ENCODE measurements at places on chromosomes 11 and 22.

DNA sequence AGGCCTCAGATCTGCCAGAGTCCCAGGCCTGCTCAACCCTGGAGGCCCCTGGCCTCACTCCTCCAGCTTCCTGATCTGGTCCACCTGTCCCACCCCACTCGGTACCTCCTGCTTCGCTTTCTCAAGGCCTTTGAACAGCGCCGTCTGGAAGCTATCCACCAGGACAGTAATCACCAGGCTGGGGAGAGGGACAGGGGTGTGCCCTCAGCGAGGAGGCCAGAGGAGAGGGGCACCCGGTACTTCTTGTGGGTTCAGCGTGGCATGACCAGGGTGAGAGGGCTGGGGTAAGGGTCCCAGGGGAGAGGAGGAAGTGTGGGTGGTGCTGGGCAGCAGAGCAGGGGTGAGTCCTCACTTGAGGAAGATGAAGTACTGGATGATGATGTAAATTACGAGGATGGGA, 6.1 kb downstream of the CATSPER1 start:
- no peak for DNase-seq

DNA sequence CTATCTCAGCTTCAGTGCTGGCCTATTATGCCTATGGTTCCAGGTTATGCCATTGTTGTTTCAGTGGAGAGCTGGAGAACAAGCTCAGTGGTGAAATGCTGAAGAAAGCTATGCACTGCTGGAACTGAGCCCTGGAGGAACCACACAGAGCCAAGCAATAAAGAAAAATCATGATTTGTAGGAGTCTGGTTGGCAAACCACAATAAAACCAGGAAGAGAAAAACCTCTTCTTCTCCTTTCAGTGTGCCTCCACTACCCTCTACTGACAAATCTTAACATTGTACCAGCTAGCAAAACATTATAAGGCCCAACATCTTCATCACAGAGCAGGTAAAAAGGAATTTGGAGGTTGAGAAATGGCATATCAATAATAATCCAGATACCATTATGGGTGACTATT, 5.3 kb downstream of the OR51F2 start:
- no peak for DNase-seq

DNA sequence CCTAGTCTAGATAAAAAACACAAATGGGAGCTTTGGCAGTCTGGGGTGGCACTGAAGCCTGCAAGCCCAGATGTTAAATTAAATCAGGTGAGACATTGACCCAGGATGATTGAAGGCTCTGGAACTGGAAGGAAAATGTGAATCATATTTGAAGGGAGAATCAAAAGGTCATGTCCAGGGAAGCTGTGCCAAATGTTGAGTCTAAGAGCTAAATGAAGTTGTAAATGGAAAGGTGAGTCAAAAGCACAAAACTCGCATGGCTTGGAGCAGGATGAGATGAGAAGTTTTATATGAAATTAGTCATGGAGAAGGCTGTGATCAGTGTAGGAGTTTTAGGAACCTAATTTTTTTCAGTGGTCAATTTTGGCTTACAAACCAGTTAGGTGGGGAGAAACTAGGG, 301.1 kb downstream of the BLID start:
- DNase-seq = no peak

DNA sequence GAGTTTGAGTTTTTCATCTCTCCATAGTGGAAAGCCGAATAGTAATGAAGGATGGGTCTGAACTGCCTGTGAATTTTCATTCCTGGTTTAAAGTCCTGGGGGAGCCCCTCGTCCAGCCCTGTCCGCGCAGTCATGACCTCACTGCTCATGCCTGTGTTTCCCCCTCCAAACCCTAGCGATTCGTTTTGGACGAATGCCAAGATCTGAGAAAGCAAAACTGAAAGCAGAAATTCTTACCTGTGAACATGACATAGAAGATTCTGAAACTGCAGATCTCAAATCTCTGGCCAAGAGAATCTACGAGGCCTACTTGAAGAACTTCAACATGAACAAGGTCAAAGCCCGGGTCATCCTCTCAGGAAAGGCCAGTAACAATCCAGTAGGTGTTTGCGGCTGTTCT, 30.5 kb downstream of the CDPF1 start:
- no peak for DNase-seq

DNA sequence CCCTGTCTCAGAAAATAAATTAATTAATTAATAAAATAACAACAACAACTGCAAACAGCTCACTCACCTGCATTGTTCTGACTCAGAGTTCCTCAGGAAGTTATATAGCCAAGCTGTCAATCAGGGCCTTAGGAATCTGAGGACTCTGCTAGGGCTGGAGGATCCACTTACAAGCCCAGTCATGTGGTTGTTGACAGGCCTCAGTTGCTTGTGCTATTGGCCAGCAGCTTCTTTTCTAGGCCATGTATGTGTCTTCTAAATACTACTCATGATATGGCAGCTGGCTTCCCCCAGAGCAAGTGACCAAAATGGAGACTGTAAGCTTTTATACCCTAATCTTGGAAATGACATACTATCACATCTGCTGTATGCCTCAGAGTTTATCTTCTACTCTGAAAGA, 20.8 kb upstream of the ATP5MG start:
- DNase-seq = no peak

- DNase-seq = no peak
These were observed 696.7 kb upstream of the CCDC90B start for GRCh38 chr11:83982825-83983224.

- DNase-seq = no peak
These were observed 3.2 kb upstream of the KCNE3 start for GRCh38 chr11:74470526-74470925.

GRCh38 chr11:94310191-94310875, 6.0 kb downstream of the IZUMO1R start:
- no peak for DNase-seq

DNA sequence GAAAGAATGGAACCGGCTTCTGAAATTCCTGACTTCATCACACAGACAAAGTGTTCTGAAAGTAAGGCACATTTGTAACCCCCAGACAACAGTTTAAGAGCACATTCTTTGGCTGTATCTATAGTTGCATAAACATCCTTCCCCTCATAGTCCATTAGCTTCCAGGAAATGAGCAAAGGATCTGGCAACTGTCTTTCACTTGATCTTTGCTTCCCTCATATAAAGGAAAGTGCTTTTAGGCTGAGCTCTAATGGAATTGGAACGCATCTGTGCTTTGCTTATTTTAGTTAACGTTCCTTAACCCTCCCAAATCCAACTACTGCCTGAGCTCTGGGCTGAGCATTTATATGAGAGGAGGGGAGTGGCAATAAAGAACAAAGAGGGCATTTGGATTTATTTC, 76.9 kb upstream of the API5 start:
- no peak for DNase-seq

GRCh38 chr11:74276581-74276980, 34.9 kb downstream of the P4HA3 start:
- DNase-seq = no peak
